ENCODE measurements at places on chromosomes 3 and 15.

GRCh38 chr3:141368062-141368924 is at the start of gene ZBTB38:
Gene ZBTB38 (plus strand): TSS chr3:141368504. CDS start chr3:141442389, 73,885 bp downstream.
- DNase-seq = peak; percentile 97

- peak; percentile 29 for DNase-seq
These were observed 28.8 kb upstream of the TMEM115 start for GRCh38 chr3:50388016-50388719.

GRCh38 chr3:128285042-128285966 is 132.0 kb downstream of the EEFSEC start:
- DNase-seq = no peak

- DNase-seq = peak; percentile 8
These were observed 1.0 kb upstream of the MAP3K13 start for GRCh38 chr3:185361920-185362319.

GRCh38 chr3:10468613-10469354 is 36.6 kb downstream of the ATP2B2 start:
- no peak for DNase-seq

DNA sequence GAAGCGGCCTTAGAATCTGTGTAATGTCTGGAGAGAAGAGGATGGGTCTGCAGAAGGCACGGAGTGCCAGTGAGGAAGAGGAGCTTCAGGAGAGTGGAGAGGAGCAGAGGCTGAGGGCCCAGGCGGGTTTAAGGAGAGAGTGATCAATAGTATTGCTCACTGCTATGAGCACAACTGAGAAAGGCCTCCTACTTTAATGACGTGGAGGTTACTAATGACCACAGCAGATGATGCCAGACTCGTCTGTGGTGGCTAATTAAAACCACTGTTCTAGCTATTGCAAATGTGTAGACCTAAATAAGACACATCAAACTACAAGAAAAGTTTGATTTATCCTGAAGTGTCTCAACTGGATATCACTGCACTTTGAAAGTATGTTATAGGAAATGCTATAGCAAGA is 33.2 kb downstream of the MTMR10 start:
- no peak for DNase-seq

GRCh38 chr3:31635545-31635944 is 102.8 kb downstream of the STT3B start:
- no peak for DNase-seq

DNA sequence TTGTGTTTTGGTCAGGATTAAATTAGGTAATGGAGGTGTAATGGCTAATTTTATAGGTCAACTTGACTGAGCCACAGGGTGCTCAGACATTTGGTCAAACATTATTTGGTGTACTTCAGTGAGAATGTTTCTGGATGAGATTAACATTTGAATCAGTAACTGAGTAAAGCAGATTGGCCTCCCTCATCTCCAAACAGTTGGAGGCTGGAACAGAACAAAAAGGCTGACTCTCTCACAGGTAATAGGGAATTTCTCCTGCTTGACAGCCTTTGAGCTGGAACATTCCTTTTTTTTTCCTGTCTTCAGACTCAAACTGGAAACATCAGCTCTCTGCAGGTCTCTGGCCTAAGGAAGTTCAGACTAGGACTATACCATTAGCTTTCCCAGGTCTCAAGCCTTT is 280.7 kb downstream of the ZBTB20 start:
- no peak for DNase-seq
